Omental fat pad (tissue), 4 donors: ENCODE measurements at places on chromosomes 4 and X.

DNA sequence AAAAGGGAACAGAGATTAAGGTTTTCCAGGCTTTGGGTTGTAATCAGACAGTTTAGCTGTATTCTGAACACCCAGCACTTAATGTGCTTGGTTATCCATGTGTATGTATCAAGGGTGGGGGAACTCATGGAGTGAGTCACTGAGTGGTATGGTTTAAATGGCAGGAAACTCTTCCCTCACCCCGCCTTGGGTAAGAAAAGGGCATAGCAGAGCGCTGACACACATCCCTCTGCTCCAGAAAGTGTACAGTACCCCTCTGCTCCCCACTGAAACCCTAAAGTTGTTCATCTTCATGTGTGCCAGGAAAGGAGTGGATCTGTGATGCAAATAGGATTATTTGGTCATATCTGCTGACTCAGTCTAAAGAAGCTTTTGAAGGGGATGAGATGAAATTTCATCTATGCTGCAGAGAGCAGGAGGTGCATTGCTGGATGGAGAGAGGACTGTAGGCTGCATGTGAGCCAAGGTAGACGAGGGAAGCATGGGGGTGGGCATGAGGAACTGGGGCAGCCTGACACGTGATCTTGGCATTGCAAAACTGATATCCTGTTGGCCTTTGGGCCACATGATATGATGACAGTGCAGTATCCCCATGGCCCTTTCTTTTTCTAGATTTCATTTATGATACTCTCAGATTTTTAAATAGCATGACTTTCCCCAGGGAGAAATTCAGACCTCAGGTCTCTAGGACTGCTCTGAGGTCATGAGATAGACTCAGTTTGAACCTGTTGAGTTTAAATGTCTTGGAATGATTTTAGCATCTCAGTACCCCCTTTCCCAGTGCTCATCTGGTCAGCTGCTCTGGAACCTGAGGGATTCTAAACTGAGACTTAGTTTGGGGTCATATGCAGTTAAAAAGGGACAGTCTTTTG, 84.8 kb downstream of the TMEM164 start:
- DNase-seq: no peak

DNA sequence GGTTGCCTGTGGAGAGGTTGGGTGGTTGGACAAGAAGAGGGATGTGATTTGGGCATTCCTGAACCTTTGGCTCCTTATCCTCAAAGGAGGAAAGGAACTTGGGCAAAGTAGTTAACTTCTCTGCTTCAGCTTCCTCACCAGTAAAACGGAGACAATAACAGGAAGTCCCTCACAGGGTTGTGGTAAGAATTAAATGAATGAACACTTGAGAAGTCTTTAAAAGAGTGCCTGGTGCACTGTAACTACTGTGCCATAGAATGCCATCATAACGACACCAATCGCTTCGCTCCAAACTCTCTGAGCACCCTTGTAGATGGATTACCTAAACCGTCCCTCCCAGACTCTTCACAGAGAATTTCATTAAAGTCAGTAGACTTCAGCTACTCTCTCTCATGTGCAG, 10.5 kb downstream of the ZCCHC18 start:
- DNase-seq: no peak

DNA sequence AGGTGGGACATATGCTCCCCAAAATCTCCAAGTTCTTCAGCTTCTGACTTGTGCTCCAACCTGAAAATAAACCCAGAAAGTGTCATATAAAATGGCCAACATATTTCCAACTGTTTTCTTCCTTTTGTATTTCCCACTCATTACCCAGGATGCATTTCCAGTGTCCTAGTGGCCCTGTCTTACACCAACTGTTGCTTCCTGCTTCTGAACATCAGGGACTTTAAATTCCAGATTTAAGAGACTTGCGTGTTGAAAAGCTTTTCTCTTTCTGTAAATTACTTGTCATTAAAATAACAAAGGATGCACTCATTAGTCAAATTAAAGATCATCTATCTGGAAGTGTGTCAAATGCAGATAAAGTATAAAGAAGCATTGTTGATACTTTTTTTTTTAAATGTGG, 19.9 kb downstream of the MID1 start:
- no peak for DNase-seq

DNA sequence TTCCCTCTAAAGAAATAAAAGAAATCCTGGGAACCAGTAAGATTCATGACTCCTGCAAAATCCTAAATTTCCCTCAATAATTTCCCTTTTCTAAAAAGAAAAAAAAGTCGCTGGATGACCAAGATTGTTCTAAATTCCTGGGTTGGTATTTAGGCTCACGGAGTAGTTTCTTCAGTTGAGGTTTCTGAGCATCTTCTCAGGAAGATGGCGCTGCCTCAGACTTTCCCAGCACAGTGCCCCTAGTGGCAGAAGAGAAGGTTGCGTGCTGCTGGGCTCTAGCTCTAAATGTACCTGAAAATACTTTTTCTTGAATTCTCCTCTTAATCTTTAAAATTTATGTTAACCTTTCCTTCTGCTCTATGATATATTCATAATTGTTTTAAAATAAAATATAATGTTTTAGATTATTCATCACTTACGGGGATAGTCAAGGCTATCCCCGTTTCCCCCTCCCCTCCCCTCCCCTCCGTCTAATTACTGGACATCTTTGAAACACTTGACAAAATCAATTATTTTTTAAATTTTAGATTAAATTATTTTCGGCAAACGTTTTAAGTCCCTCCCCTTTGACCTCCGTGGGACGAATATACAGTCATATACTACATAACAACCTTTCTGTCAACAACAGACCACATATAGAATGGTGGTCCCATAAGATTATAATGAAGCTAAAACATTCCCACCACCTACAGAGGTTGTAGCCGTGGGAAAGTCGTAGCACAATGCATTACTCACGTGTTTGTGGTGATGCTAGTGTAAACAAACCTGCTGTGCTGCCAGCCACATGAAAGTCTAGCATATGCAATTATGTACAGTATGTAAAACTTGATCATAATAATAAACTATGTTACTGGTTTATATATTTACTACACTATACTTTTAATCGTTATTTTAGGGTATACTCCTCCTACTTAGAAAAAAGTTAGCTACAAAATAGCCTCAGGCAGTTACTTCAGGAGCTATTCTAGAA, 41.0 kb upstream of the GATB start:
- DNase-seq: no peak

DNA sequence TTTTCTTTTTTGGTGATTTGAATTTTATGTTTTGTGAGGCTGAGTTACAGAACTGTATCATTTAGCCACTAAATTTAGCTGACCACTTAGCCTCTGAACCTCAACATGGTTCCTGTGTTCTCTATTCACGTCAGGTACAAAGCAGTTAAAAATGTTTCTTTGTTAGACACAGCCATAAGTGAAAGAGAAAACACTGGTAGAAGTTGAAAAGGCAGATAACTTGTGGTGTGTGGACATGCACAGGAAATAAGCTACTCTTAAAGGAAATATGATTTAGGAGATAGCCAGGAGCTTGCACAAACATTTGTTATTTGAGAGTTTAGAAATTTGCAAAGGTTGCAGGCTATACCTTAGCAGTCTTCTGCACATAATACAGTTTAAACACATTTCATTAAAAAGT, 171.0 kb upstream of the RPS6KA3 start:
- DNase-seq: no peak

GRCh38 chr4:120175272-120175671, 108.6 kb upstream of the MAD2L1 start:
- DNase-seq: no peak

- DNase-seq: no peak
These were observed 61.4 kb downstream of the PHEX start for GRCh38 chrX:22093550-22093949.

GRCh38 chrX:108439961-108440696, 491 bp downstream of the COL4A5 start:
- no peak for DNase-seq

- no peak for DNase-seq
These were observed 160.4 kb downstream of the GATB start for GRCh38 chr4:151600432-151600831.

DNA sequence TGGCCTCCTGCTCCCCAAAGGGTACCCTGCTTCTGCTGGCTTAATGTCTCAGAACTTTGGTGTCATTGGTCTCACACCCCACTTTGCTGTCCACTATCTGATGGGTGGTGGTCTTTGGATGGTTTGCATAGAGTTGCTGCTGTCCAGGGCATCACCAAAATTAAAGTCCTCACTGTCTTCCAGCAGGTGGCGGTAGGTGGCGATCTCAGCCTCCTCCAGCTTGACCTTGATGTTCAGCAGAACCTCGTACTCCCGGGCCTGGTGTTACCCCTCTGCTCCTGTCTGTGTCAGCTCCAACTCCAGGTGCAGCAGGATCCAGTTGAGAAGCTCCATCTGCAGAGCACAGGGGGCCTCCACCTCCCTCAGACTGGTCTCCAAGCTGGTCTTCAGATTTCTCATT, 1169.5 kb upstream of the PABPC4L start:
- no peak for DNase-seq

DNA sequence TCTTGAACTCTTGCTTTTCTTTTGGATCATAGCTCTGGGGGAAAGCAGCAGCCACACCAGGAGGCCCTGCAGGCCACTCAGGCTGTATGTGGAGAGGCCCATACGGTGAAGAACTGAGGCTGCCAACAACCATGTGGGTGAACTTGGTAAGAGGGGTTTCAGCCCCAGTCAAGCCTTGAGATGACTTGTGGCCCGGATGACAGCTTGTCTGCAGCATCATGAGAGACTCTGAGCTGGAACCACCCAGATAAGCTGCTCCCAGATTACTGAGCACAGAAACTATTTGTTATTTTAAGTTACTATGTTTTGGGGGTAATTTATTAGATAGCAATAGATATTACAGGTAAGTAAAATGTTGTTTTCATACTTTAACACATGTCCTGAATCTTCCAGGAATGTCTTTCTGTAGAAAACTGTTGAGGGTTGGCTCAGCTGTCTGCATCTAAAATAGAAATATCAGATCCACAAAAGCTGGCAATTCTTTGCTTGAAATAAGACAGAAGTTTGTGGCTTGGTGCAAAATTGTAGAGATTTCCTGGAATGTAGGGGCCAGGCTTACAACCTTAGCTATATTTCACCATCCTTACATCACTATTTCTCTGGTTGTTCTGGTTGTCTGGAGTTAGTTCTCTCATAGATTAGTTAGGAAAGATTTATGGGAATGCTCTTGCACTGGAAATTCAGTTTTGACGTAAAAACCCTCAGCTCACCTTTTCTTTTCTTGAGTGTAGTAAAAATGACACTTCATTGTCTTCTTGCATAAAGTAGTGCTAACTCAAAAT, 272.1 kb downstream of the RAPGEF2 start:
- DNase-seq: no peak

GRCh38 chr4:118284169-118284568, 68.6 kb downstream of the PRSS12 start:
- DNase-seq: no peak

GRCh38 chr4:56752985-56753384, 68.5 kb downstream of the SPINK2 start:
- no peak for DNase-seq

DNA sequence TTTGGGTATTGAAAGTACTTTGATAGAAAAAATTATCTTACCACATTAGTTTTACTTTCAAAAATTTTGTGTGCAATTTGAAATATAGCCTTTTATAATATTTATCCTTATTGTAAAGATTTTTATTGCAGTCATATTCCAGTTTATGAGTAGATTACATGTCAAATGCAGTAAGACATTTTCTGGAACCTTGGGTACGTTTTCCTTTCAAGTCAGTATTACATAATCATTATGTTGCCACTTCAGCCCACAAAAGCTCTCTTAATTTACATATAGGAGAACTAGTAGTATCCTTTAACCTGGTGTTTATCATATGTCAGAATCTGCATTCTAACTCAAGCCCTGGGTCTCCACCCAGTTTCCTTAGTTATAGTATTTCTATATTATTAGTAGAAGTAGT, 98.5 kb downstream of the CENPC start:
- DNase-seq: no peak

DNA sequence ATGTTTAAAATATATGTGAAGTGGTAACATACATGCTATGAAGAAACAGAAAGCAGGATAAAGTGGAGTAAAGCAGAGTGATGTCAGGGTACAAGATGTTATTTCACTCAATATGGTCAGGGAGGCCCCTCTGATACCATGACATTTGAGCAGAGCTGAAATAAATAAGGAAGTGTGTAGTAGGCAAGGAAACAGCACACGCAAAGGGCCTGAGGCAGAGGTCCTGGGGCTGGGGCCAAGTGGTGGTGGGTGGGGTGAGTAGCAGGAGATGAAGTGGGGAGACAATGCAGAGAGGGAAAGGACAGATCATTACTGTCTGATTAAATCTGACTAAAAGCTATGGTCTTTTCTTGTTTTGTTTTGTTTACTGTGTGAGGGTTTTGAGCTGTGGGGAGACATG, 61.1 kb downstream of the FAM13A start:
- DNase-seq: no peak

- DNase-seq: no peak
These were observed 172.5 kb downstream of the RAP1GDS1 start for GRCh38 chr4:98433691-98434090.

GRCh38 chr4:16443504-16444088, 217.3 kb upstream of the TAPT1 start:
- DNase-seq: no peak

DNA sequence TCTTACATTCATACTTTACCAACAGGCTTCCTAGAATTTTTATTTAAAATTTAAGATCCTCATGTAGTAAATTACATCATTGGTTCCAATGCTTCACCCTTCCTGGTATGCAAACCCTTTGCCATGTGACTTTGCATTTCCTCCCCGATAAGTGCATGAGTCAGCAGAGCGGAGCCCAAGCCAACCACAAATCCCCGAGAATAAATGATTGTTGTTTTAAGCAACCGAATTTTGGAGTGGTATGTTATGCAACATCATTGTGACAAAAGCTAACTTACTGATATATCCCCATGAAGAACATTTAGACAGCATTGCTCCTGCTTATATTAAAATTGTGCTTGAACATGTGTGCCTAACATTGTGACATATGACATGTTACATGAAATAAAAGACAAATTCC, 199.4 kb upstream of the DDX53 start:
- DNase-seq: no peak

GRCh38 chrX:71254092-71254963, at the start of gene ZMYM3:
TSS of gene ZMYM3 (minus strand) at chrX:71254140. CDS start at chrX:71253255, 885 bp downstream.
- peak; percentile 42 for DNase-seq

- DNase-seq: no peak
These were observed 144.6 kb upstream of the ARHGEF9 start for GRCh38 chrX:63929608-63930007.

GRCh38 chr4:151408630-151409469, at the start of gene FHIP1A:
TSS of gene FHIP1A (plus strand) at chr4:151409176. CDS start at chr4:151566260, 157,084 bp downstream.
- DNase-seq: peak; percentile 48

- DNase-seq: no peak
These were observed 17.8 kb downstream of the NKX6-1 start for GRCh38 chr4:84481077-84481859.

DNA sequence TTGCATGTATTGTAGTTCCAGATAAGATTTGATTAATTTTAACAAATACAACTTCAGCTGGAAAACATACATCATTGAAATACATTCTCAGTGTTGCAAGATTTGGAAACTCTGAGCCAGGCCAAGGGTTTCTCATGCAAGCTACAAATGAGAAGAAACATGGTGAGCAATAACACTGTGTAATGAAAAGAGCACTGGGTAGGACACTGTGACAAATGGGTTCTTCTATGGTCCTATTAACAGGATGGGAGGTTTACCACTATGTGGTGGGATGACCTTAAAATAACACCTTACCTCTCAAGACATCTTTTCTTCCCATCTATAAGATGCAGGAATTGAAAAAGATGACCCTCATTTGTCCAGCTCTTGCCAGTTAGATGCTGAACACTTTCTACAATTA, 19.6 kb upstream of the NDNF start:
- no peak for DNase-seq

GRCh38 chr4:120685756-120686278, 236.7 kb downstream of the PRDM5 start:
- no peak for DNase-seq
